Liver (tissue), 10 donors: ENCODE measurements at places on chromosomes 6 and 20.

GRCh38 chr20:39210341-39211036 is 248.3 kb downstream of the DHX35 start:
- no peaks in the 10 kb centered on the region for H3K36me3 ChIP-seq
- H3K4me1 ChIP-seq: peaks cover 11% of the 10 kb centered on the region
- H3K4me3 ChIP-seq: no peak overlapping the region
- H3K27ac ChIP-seq: no peak overlapping the region
- no peaks in the 10 kb centered on the region for H3K27me3 ChIP-seq

GRCh38 chr20:4711511-4711910 is 10.2 kb upstream of the PRND start:
- no peaks in the 10 kb centered on the region for H3K27me3 ChIP-seq
- no peak for DNase-seq
- no peaks in the 10 kb centered on the region for H3K36me3 ChIP-seq
- no peak overlapping the region for H3K4me3 ChIP-seq
- no peaks in the 10 kb centered on the region for H3K4me1 ChIP-seq
- H3K27ac ChIP-seq: no peak overlapping the region

DNA sequence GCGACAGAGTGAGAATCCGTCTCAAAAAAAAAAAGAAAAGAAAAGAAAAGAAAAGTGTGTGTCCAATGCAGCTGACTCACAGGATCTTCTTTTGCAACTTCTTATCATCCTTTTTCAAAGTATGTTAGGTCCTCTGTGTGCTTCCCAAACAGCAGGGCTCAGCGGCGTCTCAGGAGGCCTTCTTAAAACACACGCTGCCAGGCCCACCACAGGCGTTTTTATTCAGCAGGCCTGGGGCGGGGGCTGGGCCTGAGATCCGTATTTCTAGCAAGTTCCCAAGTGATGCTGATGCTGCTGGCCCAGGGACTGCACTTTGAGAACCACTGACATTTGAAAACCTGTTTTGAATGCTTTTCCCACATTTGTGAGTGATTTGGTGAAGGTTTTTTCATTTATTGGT is 57.1 kb downstream of the PSMG4 start:
- H3K4me3 ChIP-seq: no peak overlapping the region
- H3K4me1 ChIP-seq: no peaks in the 10 kb centered on the region
- H3K36me3 ChIP-seq: peaks cover 4% of the 10 kb centered on the region
- no peak overlapping the region for H3K27ac ChIP-seq
- DNase-seq: no peak

DNA sequence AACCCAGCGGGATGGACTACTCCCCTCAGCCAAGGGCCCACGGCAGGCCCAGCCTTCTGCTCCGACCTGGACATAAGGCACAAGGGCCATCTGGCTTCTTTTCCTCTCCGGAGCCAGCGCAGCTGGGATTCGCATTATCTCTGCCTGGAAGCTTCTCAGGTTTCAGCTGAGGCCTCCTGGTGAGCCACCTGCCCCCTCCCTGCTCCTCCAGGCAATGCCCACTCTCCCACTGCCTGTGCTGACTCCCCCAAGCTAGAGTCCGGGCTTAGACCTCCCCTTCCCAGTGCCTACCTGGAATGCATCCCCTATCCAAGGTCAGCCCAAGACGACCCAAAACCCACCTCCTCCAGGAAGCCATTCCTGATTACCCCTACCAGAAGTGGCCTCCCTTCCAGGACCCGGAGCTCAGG is 60.7 kb downstream of the EZR start:
- H3K27ac ChIP-seq: no peak overlapping the region
- H3K4me1 ChIP-seq: no peaks in the 10 kb centered on the region
- H3K4me3 ChIP-seq: no peak overlapping the region
- H3K27me3 ChIP-seq: no peaks in the 10 kb centered on the region
- H3K36me3 ChIP-seq: no peaks in the 10 kb centered on the region
- no peak for DNase-seq

DNA sequence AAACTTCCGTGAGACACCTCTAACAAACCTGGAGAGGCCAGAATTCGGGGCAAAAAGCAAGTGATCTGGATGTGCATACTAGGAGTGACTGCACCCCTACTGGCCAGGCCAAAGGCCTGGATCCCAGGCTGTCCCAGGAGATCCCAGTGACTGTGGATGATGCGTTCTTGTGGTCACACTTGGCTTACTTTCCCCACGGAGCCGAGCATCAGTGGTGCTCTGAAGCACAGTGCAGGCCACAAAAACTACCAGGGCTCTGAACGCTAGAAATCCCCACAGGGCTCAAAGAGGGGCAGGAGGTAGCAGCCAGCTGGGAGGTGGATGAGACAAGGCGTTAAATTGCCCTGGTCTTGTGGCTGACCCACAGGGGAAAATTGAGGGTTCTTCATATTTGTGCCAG is 7.1 kb downstream of the TRIM26 start:
- peaks cover 91% of the 10 kb centered on the region for H3K4me1 ChIP-seq
- no peaks in the 10 kb centered on the region for H3K27me3 ChIP-seq
- DNase-seq: no peak
- H3K4me3 ChIP-seq: no peak overlapping the region

DNA sequence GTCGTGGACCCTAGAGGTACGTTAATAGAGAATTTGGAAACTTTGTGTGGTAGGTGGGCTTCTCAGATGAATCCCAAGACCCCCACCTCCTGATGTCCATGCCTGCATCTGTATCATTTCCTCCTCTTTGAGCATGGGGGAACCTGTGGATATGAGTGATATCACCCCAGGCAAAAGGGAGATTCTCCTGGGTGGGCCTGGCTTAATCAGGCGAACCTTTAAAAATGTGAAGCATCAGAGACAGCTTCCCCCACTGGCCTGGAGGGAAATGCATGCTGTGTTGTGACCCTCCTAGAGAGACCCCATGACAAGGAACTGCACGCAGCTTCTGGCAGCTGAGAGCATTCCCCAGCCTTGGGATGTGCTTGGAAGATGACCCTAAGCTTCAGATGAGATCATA is 180.9 kb downstream of the MBOAT1 start:
- DNase-seq: no peak
- H3K4me1 ChIP-seq: no peaks in the 10 kb centered on the region
- no peaks in the 10 kb centered on the region for H3K27me3 ChIP-seq
- H3K27ac ChIP-seq: no peak overlapping the region
